ENCODE measurements at places on chromosomes 2 and 18.

- DNase-seq: no peak
Measured at GRCh38 chr2:83990636-83991035, 468.4 kb downstream of the SUCLG1 start.

GRCh38 chr2:222955008-222955407, 94.2 kb downstream of the ACSL3 start:
- no peak for DNase-seq

DNA sequence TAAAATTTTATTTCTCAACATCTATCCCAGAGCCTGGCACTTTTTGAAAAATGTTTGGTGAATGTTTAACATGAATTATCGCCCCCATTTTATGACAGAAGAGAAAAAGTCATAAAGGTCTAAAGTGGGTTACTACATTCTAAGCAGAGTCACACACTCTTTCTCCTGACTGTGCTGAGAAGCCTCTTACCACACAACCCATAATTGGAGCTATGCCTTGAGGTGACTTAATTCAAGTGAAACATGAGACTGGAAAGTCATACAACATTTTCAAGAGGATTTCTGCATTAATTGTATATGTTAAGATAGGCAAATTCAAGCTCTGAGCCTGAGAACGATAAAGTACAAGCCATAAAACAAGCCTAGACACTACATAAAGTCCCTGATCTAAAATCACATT, 3.1 kb upstream of the DSEL start:
- DNase-seq: no peak

DNA sequence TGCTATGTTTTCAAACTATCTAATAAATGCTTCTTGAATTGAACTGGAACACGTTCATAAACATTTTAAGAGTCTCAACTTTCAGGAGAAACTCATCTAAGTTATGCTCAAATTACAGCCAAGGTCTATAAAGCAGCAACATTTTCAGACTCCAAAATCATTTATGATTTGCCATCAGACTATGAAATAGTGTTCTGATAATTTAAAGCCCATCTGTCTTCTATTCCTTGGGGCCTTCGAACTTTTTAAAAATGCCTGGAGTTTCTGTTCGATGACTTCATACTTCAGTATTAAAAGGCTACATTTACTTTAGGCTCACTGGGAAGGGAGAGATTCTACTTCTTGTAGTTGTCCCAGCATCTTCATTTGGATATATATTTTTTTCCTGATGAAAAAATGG, 73.6 kb upstream of the NXPH2 start:
- no peak for DNase-seq

GRCh38 chr2:144946263-144946662, 426.3 kb upstream of the ZEB2 start:
- DNase-seq: no peak

Measured in T47D (cell line).